ENCODE measurements at places on chromosomes 5 and 9.
A peak's percentile ranks its signal among the peaks of the same experiment; 100 is the strongest.

DNA sequence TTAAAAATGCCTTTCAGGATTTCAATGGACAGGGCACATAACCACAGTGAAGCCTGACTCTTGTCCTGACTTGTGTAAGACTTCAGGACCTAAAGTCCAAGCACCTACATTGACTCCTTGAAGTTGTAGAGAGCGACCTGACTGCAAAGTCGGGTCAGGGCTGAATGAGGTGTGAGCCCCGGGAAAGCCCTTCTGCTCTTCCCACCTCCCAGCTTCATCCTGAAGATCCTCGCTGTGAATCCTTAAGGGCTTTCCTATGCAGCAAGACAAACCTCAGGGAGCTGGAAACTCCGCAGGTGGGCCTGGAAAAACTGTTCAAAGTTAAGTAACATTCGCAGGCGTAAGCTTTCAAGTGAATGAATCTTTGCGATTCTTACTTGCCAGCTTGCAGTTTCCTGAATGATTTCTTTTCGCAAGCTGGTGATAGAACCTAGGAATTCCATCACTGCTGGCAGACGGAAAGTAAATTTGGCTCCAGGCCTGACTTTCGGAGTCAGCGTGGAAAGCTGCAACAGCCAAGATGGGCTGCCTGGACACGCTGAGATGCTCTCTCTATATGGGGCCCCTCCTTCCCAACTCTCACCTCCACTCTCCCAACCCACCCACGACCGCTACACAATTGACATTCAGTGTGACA is 10.9 kb downstream of the SEMA5A start:
- DNase-seq: no peak

GRCh38 chr5:74141053-74141452 is 499.5 kb downstream of the ENC1 start:
- DNase-seq: no peak

DNA sequence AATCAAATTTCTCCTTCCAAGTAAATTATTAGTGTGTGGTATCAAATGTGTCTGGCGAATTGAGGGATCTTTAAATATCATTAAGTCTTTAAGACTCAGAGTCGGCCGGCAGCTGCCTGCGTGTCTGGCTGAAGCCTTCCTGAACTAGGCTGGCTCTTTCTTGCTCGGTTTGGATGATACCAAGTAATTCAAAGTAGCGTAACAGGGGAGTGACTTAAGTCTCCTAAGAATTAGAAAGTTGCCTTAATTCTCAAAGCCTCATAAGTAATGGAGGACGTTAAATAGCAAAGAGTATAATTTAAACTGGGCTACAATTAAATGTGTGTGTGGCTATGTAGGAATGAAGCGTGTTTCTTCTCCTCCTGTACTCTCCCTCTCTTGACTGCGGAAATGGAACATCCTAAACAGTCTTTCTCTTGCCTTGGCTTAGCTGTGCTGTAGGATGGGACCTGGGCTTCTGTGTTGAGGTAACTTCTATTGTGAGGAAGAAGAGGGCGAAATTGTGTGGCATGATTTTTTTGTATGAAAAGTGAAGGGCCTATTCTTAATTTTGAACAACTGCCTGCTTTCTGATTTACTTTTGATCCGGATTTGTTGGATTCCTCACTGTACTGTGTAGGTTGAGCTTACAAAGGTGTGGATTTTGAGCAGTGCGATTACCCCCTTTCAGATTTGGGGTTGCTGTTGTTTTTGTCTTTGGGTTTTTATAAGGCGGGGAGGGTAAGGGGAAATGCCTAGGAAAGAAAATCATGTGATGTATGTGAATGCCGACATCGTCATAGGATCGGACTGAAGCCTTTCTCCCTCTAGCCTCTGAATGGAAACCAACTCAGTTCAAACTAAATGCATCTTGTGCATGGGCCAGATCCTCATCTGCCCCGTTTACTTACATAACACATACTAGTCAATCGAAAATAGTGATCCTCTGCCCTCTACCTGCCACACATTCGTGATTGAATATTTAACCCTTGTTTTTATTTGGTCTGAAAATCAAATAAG is 29.9 kb downstream of the CPEB4 start:
- DNase-seq: no peak

DNA sequence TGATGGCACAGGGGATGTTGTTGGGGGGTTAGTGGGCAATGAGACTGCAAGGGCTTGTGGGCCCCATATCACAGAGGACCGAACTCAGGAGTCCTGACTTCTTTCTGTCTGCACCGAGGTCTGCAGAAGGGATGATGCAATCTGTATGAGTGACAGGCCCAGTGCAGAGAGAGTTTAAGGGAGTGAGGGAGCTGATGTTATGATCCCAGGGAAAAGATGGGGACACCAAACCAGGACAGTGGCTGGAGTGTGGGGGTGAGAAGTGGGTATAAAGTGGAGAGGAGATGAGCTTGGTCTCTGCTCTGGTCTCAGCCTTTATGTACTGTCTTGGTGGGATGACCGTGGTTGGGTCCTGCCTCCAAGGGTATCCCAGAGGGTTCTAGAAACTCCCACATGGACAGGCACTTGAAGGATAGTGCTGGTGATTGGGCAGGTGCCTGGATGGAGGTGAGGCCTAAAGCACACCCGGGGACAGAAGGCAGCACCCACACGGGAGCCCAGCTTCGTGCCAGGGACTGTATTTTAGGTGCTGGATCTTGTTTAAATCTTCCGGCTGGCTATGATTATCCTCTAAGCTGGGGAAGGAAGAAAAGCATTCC is 21.9 kb downstream of the GSN start:
- no peak for DNase-seq

DNA sequence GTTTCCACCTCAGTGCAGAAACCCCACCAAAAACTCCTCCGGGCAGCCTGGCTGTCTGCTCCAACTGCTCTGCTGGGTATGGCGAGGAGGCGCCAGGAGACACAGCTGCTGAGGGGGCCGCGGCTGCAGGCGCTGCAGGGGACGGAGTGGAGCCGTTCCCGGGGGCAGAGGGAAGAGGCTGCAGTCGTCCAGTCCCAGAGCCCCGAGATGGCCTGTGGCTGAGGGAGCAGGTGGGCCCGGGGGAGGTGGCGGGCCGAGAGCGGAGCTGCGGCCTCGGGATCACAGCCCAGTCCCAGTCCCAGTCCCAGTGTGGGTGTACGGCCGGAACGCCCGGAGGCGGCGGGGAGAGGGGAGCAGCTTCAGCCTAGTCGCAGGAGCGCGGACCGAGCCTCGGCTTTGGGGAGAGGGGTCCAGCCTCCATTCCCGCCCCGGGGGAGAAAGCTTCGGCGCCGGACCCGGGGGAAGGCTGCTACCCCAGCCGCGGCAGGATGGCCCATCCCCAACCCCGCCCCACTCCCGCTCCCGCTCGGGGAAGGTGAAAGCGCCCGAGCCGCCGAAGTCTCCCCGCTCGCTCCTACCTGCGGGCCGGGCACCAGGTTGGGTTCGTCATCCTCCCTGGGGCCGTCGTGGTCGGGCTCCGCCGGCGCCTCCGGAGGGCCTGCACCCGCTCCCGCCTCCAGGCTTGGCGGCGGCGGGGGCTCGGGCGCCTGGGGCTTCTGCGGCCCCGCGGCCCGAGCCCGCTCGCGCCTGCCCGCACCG is 513 bp downstream of the FAM193B start:
- DNase-seq: peak; percentile 53

DNA sequence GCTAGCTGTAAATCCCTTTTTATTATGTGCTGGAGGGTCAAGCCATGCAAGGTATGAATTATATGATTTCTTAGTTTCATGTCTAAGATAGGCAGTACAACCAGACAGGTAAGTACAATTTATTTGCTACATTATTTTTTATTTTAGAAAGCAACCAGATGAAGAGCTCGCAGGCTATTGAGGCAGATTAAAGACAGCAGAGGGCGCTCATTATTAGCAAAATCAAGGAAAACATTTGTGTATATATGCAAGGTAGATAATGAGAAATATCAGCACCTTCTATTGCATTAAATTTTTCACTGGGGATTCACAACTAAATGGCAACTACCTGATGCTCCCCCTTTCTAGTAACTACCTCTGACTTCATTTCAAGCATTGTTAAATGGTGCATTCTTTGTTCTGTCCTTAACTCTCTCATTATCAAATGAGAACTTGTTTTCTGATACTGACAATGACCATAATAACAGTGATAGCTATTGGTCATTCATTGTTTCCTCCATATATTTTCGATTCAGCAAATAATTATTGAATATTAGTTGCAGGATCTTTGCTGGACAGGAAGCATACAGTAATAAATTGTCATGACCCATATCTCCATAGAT is 8.6 kb downstream of the SCGB3A2 start:
- no peak for DNase-seq

GRCh38 chr5:180208435-180209081 is 453 bp downstream of the RASGEF1C start:
- peak; percentile 64 for DNase-seq

GRCh38 chr5:163509291-163509951 is 4.0 kb downstream of the MAT2B start:
- DNase-seq: no peak

DNA sequence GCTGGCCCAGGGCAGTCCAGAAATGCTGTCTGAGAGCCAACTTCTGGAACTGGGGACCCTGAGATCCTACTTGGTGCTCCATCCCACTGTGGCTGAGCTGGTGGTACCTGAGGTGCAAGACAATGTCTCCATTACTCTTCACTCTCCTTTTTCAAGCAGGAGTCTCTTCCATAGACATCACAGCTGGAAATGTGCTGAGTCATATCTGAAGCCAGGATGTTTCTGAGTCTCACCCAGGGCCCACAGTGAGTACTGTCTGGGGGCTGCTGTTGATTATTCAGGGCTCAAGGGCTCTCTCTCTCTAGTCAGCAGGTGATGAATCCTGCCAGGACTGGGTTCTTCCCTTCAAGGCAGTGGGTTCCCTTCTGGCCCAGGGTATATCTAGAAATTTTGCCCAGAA is 145.2 kb upstream of the TAS2R1 start:
- no peak for DNase-seq

GRCh38 chr9:119544492-119544891 is 175.3 kb upstream of the BRINP1 start:
- DNase-seq: no peak

GRCh38 chr9:35027860-35028259 is 38.3 kb downstream of the DNAJB5 start:
- no peak for DNase-seq

- DNase-seq: no peak
These were observed 88.5 kb downstream of the SUSD1 start for GRCh38 chr9:112086627-112087026.

DNA sequence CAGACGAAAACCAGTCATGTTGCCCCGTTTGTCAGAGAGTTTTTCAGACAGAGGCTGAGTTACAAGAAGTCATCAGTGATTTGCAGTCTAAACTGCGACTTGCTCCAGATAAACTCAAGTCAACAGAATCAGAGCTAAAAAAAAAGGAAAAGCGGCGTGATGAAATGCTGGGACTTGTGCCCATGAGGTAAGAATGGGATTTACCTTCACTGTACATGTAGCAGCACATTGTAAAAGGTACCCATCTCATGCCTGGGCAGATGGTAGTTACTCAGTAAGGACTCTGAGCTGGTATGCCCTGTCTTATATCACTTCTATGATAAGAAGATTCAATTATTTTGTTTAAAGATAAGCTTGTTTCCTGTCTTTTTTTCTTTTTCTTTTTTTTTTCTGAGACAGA is 38.8 kb downstream of the RAD50 start:
- DNase-seq: no peak

- peak; percentile 30 for DNase-seq
These were observed 3.3 kb upstream of the SNX18 start for GRCh38 chr5:54514291-54514690.

DNA sequence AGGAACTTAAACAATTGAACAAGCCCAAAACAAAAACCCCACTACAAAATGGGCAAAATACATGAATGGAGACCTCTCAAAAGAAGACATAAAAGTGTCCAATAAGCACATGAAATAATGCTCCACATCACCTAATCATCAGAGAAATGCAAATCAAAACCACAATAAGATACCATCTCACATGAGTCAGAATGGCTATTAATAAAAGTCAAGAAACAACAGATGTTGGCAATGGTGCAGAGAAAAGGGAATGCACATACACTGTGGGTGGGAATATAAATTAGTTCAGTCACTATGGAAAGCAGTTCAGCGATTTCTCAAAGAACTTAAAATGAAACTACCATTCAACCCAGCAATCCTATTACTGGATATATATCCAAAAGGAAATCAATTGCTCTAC is 337.4 kb upstream of the GRIA1 start:
- DNase-seq: no peak

DNA sequence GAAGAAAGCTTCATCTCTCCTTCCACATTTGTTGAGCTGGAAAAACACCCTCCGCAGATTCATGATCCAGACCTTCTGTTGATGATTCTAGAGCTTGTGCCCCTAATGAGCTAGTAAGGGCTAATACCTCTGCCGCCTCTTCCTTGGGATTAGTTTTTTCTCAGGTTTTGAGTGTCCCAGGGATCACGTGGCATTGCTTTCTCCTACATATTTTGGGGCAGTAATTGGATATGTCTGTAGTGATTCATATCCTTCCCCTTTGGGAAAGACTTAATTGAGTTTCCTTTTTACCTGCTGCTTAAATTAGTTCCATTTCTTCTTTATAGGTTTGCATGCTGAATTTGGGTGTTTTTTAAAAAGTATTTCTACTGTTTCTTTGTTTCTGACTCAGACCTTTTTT is 143.9 kb downstream of the GOLPH3 start:
- no peak for DNase-seq

- DNase-seq: no peak
These were observed 118.7 kb upstream of the CD180 start for GRCh38 chr5:67315082-67315989.

DNA sequence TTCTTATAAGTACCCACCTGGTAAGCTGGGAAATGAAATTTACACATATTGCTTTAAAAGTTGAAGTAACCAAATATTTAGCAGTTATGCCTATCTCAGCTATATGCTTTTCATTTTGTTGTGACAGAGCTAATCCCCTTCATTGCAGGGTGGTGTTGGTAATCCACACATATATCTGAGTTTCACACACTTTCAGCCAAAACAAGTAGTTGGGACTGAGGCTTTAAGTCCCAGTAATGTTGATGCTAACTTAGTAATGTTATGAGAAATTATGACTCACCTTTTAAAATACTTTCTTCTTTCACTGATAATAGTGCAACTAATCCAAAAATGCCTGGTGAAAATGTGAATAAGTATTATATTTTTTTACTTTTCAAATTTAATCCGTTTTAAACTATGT is 19.2 kb upstream of the RICTOR start:
- DNase-seq: no peak

GRCh38 chr5:148913985-148914431 is 87.6 kb downstream of the ADRB2 start:
- no peak for DNase-seq

GRCh38 chr9:132384376-132384775 is 22.3 kb downstream of the TTF1 start:
- DNase-seq: no peak

DNA sequence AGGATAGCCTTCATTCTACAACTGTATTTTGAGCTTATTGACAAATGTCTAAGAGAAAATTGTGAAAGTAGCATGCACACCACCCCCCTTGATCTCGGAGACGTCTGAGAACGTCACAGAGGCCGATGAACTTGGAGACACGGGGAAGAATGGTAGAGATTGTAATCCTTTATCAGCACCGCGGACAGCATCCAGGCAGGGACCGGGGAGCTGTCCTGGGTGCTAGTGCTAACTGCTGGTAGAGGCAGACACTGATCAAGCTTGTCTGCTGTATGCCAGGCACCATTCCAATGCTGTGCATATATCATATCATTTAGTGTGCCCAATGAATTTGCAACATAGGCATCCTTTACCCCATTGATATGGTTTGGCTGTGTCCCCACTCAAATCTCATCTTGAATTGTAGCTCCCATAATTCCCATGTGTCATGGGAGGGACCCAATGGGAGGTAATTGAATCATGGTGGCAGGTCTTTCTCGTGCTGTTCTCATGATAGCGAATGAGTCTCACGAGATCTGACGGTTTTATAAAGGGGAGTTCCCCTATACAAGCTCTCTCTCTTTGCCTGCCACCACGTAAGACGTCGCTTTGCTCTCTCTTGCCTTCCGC is 98.8 kb downstream of the LHX2 start:
- no peak for DNase-seq

Measured in glutamatergic neuron (in vitro differentiated cells).